ENCODE measurements at places on chromosomes 4 and X.

DNA sequence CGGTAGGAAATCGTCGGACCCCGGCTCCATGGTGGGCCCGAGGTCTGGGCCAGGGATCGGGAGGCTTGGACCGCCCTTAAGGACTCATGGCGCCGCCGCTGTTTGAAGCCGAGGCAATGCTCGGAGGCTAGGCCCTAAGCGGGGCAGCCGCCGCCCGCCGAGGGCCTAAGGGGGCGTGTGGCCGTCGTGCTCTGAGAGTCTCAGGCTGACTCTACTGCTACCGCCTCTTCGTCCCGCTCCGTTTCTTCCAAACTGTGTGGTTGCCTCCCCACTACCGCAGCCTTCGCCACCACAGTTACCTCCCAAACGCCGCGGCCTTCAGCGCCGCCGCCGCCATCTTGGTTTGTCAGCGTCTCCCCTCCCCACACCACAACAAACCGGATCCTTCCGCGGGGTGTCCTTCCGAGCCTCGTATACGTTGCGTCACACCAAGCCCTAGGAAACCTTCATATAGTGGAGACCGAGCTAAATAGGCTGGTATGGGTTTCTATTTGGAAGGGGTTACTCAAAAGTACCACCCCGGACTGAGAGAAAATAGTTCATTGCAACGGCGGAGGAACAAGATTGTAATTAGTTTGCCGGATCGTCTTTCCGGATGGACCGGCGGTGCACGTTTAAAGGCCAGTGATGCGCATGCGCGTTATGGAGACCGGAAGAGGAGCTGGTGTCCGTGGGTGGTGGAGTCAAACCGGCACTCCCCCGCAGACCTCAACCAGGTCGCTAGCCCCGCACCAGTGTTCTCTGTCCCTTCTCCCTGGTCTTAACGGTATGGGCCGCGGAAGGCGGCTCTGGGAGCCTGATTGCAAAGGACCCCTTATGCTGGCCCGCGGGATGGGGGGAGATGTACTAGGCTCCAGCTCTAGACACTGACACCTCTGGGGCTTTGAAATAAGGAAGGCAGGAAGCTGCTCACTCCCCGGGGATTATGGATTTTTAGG lies at the start of gene KDM5C:
Gene KDM5C, minus strand, starts transcription at position 348 of the 938 bp plus-strand sequence. Its CDS starts 318 bp downstream, at position 30.
- DNase-seq: peak; percentile 83

- DNase-seq: no peak
Observed at GRCh38 chrX:13607996-13608365, 38.6 kb downstream of the EGFL6 start.

DNA sequence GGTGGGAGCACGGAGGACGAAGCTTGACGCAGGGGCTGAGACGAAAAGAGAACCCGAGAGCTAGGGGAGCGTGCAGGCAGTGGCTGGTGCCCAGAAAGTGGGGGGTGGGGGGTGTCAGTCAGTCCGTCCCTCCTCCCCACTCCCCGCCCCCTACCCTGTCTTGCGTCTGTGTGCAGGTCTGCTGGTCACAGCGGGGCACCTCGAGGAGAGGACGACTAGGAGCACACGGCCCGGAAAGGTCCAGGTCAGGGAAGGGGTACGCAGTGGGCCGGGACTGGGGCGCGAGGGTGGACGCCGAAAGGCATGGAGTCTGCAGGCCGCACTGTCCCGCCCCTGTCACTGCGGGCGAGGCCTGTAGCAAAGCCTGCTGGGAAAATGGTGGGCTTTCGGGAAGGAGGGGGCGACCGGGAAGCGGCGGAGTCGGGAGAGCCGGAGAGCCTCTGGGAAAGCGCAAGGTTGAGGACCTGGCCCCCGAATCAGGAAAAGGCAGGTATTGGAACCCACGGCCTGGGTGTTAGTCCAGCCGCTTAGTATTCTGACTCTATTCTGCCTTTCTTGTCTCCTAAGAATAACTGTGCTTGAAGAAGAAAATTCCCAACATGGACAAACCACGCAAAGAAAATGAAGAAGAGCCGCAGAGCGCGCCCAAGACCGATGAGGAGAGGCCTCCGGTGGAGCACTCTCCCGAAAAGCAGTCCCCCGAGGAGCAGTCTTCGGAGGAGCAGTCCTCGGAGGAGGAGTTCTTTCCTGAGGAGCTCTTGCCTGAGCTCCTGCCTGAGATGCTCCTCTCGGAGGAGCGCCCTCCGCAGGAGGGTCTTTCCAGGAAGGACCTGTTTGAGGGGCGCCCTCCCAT lies 769 bp downstream of the TCEAL1 start:
- DNase-seq: peak; percentile 51

DNA sequence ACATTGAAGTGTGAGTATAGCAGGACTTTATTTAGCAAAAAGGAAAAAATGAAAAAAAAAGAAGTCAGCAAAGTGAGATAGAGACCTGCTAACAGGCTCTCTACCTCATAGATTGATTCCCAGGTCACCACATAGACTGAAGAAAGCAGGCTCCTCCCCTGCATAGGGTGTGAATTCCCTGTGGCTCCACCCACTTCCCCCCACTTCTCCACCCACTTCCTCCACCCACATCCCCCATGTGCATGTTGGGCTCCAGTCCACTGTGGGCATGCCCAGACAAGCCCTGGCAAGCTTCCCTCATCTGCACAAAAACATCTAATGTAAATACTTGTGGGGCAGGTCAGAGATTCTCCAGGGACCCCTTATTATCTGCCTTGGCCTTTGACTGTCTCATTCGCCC lies 97.8 kb downstream of the TMEM47 start:
- no peak for DNase-seq

DNA sequence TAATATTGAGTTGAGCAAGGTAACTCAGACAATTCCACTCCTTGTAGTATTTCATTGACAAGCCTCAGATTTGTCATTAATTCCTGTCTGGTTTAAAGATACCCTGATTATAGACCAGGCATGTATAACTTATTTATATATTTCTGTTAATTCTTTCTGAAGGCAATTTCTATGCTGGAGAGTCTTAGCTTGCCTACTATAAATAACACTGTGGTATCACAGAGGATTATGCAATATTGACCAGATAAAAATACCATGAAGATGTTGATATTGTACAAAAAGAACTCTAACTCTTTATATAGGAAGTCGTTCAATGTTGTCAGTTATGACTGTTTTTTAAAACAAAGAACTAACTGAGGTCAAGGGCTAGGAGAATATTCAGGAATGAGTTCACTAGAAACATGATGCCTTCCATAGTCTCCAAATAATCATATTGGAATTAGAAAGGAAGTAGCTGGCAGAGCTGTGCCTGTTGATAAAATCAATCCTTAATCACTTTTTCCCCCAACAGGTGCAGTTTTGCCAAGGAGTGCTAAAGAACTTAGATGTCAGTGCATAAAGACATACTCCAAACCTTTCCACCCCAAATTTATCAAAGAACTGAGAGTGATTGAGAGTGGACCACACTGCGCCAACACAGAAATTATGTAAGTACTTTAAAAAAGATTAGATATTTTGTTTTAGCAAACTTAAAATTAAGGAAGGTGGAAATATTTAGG lies 821 bp downstream of the CXCL8 start:
- DNase-seq: no peak

GRCh38 chrX:129698150-129698549 lies 40.6 kb upstream of the XPNPEP2 start:
- DNase-seq: no peak

DNA sequence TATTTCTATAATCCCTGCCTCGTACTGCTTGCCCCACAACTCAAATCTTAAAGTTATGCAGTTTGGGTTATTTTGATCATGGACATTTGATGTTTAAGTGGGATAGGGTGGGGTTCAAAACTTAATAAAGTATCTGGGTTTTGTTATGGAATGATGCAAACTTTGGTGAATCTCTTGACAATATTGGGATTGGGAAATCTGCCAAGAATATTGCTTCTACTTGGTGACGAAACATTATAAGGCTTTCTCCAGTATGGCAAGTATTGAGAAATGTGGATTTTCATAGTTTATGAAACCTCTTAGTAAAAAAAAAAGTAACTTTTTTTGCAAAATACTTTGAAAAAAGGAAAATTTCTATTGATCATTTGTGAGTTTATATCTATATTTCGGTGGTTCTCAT lies 130.8 kb upstream of the SFRP2 start:
- no peak for DNase-seq

DNA sequence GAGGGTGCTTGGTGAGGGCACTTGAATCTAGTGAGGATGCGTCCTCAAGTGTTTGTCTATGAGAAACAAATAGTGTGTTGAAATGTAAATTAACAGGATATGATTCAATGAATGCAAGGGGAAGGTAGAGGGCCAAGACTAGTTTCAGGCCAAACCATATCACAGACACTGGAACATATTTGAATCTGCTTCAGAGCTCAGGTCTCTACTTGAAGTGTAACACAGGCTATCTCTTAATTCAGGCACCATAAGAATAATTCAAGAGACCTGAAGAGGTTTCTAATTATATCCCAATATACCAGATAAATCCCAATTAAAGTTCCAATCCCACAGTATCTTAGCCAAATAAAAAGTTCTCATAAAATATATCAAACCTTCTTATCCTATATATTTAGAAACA lies 146.5 kb upstream of the INTU start:
- no peak for DNase-seq

GRCh38 chr4:77310931-77311330 lies 153.9 kb downstream of the CCNG2 start:
- no peak for DNase-seq

DNA sequence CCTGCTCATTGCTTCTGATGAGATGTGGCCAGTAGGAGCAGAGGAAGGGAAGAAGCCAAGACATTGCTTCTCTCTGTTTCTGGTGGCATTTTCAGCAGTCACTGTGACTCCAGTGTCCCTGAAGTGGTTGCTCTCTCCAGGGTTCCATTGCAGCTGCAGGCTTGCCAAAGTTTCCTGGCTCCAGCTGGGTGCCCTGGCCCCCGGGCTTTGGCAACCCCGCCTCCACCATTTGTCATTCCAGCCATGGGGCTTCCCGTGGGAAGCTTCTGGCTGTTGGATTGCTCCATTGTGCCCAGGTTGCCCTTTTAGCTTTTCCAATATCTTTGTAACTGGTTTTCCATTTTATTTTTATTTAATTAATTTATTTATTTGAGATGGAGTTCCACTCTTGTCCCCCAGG lies 12.7 kb downstream of the FGFBP1 start:
- DNase-seq: no peak

DNA sequence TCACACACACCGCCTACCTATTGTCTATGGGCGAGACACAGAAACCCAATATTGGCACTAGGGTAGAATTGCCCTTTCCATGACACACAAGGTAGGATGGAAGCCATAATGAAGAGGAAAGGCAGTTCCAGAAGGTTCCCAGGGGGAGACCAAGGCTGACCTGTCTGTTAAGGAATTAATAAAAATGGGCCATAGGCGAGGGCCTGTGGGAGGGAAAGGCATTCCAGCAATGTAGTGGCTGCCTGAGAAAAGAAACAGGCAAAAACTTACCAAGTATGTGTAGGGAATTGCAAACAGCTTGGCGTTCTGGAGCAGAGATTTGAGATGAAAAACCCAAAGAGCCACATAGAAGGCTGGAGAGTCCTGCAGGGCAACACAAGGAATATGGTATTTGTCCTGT lies 19.1 kb downstream of the MAGED2 start:
- DNase-seq: no peak

GRCh38 chr4:168629566-168629965 lies 132.7 kb downstream of the PALLD start:
- DNase-seq: no peak

GRCh38 chrX:40539214-40540142 lies 41.3 kb upstream of the ATP6AP2 start:
- DNase-seq: peak; percentile 77

Data from liver (tissue), 10 donors.